ENCODE measurements at places on chromosomes 12 and 14. TPM values are rescaled to one million over a fixed set of nuclear protein-coding genes. Genes with fewer than 3 reads are reported as not detected.

TPI1 gene
- 1,708 TPM for total RNA-seq

SRRM4 gene
- total RNA-seq, result not detected

HNRNPC gene
- 972 TPM for total RNA-seq

AMN gene
- total RNA-seq, result 0.44 TPM

TAS2R42 gene
- not detected for total RNA-seq

Measured in activated T-helper 2 cell treated with anti-CD3 and anti-CD28 coated beads, Interferon-gamma antibody, Interleukin-2, Interleukin-4, amounts not matched to agents 10 μg/mL and 5 μg/mL and 100 μg/mL, durations not matched to agents 14 hours and 24 hours and 36 hours (primary cell).